Aorta (tissue), 5 donors: ENCODE measurements at places on chromosomes 5 and 9.

GRCh38 chr9:89603767-89604665 lies 796 bp upstream of the GADD45G start:
- peak; percentile 85 for DNase-seq

DNA sequence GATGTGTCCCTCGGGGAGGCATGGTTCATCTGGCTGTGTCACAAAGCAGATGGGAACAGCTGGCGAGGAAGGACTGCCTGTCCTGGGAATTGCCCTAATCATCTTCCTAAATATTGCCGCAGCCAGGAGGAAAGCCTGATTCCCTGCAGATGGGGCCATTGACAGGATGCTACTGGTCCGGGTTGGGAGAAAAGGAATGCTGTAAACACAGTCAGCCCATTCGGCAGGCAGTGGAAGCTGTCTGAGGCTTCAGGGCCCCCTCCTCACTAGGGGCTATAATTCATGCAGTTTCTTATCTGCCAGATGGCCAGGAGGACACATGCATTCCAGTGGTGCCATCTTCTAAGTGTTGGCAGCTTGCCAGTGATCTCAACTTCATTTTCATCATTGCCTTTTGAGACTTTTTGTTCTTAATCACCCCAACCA lies 110.3 kb downstream of the KCNIP1 start:
- no peak for DNase-seq

- no peak for DNase-seq
Observed at GRCh38 chr9:79765466-79765865, 193.7 kb downstream of the TLE4 start.

DNA sequence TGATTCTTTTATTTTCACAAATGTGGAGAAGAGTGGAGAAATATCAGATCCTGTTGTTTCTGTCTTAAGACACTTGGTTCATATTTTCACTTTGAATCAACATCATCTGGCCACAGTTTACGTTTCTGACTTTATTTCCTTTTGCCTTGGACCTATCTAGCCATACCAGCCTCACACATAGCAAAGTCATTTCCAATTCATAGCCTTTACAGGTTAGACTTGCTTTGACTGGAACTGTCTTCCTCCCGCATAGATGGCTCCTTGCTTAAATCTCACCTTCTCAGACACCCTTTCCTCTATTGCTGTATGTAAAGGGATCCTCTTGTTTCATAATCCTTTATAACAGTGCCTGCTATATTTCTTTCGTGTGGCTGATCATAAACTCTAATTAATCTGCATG lies 297.8 kb downstream of the SH3GL2 start:
- DNase-seq, result no peak

- no peak for DNase-seq
Observed at GRCh38 chr5:172478256-172478655, 23.9 kb upstream of the SH3PXD2B start.
